Effector memory CD8-positive, alpha-beta T cell (primary cell): ENCODE measurements at places on chromosomes 2 and 18.

DNA sequence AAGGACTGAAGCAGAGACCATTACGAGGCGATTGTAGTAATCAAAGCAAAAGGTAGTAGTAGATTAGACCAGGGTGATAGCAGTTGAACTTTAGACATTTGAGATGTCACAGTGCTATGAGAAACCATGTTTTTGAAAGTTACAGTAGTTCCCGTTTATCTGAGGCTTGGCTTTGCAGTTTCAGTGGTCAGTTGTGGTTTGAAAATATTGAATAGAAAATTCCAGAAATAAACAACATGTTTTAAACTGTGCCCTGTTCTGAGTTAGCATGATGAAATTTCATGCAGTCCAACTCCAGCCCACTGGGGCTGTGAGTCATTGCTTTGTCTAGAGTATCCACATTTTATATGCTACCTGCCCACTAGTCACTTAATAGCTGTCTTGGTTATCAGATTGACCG is 47.5 kb downstream of the ZNF638 start:
- H3K27ac ChIP-seq, result peak overlapping the region; percentile 12
- H3K4me3 ChIP-seq, result no peak overlapping the region
- H3K27me3 ChIP-seq, result no peaks in the 10 kb centered on the region
- DNase-seq, result no peak
- peaks cover 6% of the 10 kb centered on the region for H3K4me1 ChIP-seq
- peaks cover 41% of the 10 kb centered on the region for H3K36me3 ChIP-seq

DNA sequence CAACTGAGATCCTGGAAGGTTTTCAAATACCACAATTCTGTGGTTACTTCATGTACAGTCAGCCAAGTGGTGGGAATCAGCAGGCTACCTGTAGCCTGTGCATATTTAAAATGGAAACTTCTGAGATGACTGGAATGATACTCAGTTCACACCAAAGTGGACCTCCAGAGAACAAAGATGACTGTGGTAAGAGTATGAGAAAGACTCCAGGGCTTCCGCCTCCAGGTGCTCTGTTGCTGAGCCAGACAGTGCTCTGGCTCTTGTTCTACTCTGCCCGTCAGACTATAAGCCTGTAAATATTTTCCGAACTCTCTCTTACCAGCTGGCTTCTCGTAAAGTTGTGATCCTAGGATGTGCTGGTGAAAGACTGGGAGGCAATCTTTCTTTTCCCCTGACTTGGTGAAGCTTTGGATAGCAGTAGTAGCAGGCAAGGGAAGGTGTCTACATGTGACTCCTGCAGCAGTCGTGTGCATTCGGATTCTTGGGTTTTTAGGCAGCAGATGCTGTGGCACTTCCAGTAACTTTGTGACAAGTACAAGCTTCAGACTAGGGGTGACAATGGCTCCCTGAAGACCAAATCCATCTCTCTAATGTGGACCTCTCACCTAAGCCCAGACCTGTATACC is 23.1 kb downstream of the ST3GAL5 start:
- no peaks in the 10 kb centered on the region for H3K27me3 ChIP-seq
- peaks cover 56% of the 10 kb centered on the region for H3K4me1 ChIP-seq
- peaks cover 20% of the 10 kb centered on the region for H3K36me3 ChIP-seq
- peak overlapping the region; percentile 89 for H3K27ac ChIP-seq
- H3K4me3 ChIP-seq, result peak overlapping the region; percentile 14
- DNase-seq, result no peak

DNA sequence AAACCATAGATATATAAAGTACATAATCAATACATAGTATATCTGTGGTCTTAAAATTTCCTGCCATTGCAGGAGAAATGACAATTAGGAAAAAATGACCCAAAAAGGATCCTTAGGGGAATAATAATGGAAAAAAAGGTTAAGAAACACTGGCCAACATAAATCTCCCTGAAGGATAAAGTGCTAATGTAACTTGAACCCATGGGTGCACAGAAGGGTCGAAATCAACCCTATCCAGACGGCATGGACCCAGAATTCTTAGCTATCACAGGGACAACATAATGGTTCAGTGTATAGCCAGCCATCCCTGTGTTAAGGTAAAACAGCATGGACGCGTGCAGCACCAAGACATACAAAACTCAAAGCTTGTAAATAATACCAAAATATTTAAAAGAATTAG is 150.8 kb downstream of the DYM start:
- no peak for DNase-seq
- no peaks in the 10 kb centered on the region for H3K27me3 ChIP-seq
- H3K4me3 ChIP-seq, result no peak overlapping the region

DNA sequence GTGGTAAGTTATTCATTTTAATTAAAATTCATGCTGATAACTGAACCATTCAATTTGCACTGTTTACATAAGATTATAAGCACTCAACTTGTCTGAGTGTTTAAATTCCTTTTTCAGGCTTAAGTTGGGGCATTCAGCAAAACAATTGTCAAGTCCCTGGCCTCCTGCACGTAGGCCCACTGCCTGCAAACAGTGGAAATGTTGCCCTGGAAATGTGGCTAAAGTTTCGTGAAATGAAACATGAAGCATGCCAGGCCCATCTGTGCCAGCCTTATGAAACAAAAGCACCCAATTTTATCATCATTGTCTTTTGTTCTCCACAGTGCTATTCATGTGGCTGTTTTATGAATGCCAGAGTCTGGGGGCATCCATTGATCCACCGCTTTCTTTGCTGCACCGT is 163.7 kb downstream of the PTGR3 start:
- no peaks in the 10 kb centered on the region for H3K27me3 ChIP-seq
- H3K27ac ChIP-seq, result no peak overlapping the region
- no peaks in the 10 kb centered on the region for H3K36me3 ChIP-seq
- peaks cover 8% of the 10 kb centered on the region for H3K4me1 ChIP-seq
- no peak overlapping the region for H3K4me3 ChIP-seq

DNA sequence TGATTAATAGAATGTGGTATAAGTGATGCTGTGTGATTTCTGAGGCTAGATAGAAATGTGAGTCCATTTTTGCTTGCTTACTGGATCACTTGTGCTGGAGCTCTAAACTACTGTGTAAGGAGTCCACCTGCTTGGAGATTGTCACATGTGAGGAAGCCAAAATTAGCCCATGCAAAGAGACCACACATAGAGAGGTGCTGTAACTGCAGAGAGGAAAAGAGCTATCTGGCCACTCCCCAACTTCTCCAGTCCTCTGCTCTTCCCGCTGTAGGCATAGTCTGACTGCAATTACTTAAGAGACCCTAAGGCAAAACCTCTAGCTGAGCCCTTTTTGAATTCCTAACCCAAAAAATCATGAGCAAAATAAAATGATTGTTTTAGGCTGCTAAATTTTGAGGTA is 120.6 kb upstream of the FBXO11 start:
- H3K4me1 ChIP-seq, result no peaks in the 10 kb centered on the region
- no peak overlapping the region for H3K27ac ChIP-seq
- no peak for DNase-seq

- H3K36me3 ChIP-seq, result no peaks in the 10 kb centered on the region
- no peak for DNase-seq
- no peak overlapping the region for H3K4me3 ChIP-seq
- H3K4me1 ChIP-seq, result no peaks in the 10 kb centered on the region
These were observed 520.7 kb upstream of the TCF4 start for GRCh38 chr18:56108478-56109367.

DNA sequence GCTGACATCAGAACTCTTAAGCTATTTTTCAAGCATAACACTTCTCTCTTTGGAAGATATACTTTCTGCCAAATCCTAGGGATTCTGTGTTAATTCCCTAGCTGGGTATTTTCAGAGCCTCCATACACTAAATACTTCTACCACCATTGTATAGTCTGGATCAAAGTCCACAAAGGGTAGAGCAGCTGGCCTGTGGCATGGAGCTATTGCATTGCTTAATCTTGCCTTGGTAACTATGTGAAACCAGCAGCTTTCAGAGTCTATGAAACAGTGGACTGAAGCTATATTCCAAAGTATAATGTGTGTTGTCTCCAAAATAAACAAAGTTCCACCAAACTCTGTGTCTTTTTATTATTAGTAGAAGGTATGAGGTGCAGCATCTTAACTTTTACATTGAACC is 296.9 kb upstream of the CDH19 start:
- no peak overlapping the region for H3K4me3 ChIP-seq
- H3K27me3 ChIP-seq, result no peaks in the 10 kb centered on the region
- no peaks in the 10 kb centered on the region for H3K36me3 ChIP-seq

DNA sequence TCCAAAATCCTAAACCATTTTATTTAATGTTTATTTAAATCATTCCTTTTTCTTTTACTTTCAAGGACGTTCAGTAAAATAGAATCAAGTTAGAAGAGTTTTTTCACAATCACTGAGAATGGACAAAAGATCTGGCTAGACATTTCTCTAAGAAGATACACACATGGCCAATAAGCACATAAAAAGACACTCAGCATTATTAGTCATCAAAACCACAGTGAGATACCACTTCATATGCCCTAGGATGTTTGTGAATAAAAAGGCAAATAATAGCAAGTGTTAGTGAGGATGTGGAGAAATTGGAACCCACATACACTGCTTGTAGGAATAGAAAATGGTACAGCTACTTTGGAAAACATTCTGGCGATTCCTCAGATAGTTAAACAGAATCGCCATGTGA is 76.1 kb downstream of the RHBDD1 start:
- no peaks in the 10 kb centered on the region for H3K4me1 ChIP-seq
- H3K27me3 ChIP-seq, result no peaks in the 10 kb centered on the region
- DNase-seq, result no peak
- no peak overlapping the region for H3K4me3 ChIP-seq
- H3K36me3 ChIP-seq, result peaks cover 3% of the 10 kb centered on the region
